ENCODE measurements at places on chromosomes 5 and 9.

- DNase-seq, result no peak
Observed at GRCh38 chr5:106522296-106522695, 1148.4 kb downstream of the EFNA5 start.

DNA sequence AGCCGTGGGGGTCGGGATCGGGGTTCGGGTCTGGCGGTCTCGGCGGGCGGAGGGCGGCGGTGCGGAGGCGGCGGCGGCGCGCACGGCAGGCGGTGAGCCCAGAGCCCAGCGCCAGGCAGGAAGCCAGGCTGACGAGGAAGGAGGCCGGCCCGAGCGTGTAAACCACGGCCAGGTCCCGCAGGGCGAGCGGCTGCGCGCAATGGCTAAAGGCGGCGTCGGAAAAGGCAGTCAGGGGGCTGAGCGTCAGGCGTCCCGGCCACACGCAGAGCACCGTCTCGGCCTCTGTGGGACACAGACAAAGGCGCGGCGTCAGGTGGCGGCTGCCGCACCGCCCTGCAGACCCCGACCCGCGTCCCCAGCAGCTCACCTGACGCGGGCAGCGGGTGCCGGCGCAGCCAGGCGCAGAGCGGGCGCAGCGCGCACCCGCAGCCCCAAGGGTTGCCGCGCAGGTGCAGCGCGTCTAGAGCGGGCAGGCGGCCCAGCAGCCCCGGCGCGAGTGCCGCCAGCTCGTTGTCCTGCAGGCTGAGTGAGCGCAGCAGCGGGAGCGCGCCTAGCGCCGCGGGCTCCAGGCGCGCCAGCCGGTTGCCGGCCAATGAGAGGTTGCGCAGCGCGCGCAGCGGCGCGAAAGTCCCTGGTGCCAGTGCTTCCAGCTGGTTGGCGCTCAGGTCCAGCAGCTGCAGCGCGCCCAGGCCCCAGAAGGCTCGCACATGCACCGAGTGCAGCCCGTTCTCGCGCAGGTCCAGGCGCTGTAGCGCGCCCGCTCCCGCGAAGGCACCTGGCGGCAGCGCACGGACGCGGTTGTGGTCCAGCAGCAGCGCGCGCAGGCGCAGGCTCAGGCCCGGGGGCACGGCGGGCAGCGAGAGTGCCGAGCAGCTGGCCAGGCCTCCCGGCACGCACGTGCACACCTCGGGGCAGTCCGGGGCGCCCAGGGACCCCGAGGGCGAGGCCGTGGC, 671 bp downstream of the LRRC26 start:
- DNase-seq, result peak; percentile 68

DNA sequence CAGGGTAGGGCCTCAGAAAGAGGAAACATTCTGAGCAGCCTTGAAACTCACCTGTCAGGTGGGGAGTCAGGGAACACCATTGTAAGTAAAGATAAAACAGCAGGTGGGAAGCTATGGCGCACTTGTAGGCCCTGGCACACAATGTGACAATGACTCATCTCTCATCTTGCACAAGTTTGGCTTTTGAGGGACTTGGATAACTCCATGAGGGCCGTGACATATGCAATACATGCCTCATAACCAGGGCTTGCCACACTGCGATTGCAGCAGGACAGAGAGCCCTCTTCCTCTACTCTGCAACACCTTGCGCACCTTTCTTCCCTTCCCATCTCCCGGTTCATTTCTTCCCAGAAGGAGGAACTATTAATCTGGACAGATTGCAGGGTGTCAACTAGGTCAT, 144.9 kb downstream of the CEP120 start:
- DNase-seq, result no peak

GRCh38 chr9:117029341-117029740, 342.2 kb downstream of the TRIM32 start:
- DNase-seq, result no peak

- DNase-seq, result no peak
Observed at GRCh38 chr5:101390151-101390908, 487.2 kb upstream of the ST8SIA4 start.

DNA sequence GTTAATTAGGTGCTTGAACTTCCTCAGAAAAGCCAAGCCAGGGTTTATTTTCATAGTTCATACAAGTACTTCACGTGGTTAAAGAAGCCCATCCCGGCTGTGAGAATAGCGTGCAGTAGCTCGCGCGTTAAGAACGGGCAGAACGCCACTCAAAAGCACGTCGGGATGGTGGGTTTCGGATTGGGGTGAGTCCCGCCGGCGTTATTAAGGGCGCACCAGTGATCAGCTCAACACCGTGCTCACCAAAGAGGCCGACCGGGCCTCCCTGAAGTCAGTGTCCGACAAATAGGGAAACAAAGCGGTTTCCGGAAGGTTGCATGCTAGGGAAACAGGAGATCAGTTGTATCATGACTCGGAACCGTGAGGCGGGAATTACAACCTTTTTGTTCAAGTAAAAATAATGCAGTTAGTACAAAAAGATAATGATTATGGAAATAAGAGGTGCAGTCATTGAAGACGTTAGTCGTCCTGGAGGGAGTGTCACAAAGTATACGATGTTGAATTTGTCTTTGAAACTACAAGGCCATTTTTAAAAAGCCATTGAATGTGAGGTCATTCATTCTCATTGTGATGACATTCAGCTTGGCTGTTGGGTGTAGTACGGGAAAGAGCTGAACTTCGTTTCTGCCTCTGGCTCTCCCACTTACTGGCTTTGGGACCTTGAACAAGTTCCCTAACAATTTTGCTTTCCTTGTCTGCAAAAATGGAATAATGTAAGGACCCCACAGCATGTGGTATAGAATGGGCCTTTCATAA, 992 bp downstream of the SETD9 start:
- peak; percentile 29 for DNase-seq

DNA sequence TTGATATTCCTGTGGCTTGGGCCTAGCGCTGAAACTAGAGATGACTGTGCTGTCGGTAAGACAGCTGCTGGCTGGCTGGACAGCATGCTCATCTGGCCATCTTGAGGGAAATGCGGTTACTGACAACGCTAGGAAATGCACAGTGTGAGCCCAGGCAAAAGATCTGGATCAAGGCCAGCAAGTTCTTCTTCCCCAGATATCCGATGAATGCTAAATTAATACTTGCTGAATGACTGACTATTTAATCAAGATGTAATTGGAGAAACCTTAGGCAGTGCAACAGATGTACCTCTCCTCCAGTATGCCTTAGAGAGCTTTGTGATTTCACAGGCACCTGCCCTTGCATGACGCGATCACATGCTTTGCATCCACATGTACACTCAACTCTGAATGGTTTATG, 659.1 kb downstream of the EFNA5 start:
- no peak for DNase-seq

DNA sequence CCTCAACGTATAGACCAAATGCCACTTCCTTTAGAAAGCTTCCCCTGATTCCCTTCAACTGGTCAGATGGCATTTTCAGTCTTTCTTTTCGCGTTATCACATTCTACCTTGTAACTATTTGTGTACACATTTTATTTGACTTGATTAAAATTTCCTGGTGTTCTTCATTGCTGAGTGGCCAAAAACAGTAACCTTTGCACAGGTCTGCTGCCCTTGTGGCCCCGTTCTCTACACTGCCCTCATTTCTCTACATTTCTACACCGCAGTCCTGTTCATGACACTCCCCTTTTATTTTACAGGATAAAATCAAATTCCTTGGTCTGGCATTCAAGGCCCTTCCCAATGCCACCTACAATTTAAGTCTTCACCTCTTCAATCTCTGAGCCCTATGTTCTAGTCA, 334.2 kb upstream of the SLC30A5 start:
- DNase-seq, result no peak

- DNase-seq, result no peak
Observed at GRCh38 chr9:35287987-35288632, 126.3 kb downstream of the UNC13B start.

- DNase-seq, result no peak
Observed at GRCh38 chr9:7177383-7177782, 419.6 kb downstream of the KDM4C start.

GRCh38 chr9:13480693-13481092, 201.2 kb upstream of the MPDZ start:
- no peak for DNase-seq

- DNase-seq, result no peak
Observed at GRCh38 chr9:70081120-70081495, 37.5 kb downstream of the MAMDC2 start.

- DNase-seq, result no peak
Observed at GRCh38 chr9:94042516-94043360, 41.5 kb upstream of the PTPDC1 start.

GRCh38 chr5:149728303-149728702, 1.8 kb upstream of the PPARGC1B start:
- no peak for DNase-seq

GRCh38 chr5:138568061-138568824, 7.0 kb downstream of the HSPA9 start:
- DNase-seq, result no peak

DNA sequence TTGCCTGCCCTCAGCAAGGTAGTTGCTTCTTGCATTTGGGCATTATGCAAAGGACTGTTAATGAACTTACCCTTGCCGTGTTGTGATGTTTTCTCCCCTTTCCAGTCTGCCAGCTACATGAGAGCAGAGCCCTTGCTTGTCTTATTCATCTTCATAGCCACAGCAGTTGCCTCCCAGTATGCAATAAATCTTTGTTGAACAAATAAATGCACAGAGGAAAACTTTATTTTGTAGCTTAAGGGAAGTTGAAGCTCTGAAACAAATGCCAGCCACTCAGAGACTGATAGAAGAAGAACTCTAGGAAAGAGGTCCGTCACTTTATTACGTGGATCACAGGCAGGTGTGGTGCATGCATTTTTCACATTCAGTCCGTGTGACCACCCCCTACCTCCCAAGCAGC, 19.7 kb downstream of the MAST4 start:
- DNase-seq, result no peak

- no peak for DNase-seq
Observed at GRCh38 chr5:93401634-93402213, 179.3 kb downstream of the NR2F1-AS1 start.

DNA sequence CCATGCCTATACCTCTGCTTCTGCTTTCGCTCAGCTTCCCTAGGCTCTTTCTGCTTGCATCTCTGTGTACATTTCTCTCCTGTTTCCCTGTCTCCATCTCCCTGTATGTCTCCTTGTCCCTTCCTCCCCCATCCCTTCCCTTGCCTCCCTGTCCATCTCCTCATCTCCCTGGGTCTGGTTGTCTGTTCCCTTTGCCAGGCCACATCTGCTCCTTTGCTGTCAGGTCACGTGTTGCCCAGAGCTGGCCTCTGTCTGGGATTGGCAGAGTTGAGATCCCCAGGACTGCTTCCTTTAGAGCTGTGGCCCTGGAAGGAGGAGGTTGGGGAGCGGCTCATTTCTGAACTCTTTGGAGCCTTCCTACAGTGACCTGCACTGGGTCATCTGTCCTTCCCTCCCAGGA, 31.8 kb upstream of the PTGS1 start:
- no peak for DNase-seq

DNA sequence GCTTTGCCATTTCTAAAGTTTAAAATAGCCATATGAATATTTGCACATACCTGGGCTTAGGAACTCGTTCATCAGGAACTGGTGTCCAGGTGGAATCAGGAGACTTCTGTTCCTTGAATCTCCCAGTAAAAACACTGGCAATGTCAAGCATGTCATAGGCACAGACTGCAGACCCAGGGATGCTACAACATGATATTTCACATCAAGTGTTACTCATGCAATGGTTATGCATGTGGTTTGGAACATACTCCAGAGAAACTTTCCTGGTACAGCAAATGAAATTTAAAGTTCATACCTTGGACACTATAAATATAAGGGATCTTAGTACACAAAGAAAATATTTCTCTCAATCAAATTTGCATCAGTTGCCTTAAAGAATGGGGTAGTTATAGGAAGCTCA, 92.2 kb downstream of the SEMA6A start:
- no peak for DNase-seq

DNA sequence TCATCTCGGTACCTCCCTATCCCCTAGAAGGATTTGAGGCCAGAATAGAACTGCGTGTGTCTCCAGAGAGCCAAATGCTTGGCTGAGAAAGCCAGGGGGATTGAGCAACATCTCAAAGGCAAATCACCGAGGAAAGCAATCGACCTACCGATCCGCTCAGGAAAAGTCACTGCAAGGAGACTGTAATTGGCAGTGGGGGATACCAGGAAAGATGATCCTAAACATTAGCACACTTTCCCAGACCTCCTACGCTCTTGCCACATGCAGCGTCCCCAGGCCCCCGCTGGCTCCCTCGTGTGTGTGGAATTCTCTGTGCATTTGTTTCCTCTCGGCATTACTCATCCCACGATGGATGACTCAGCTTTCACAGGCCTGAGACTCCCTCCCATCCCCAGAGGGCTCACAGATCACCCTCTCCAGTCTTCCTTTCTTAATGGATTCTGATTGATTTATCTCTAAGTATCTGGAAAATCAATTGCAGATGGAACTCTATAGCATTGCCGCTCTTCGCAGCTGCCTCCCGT, 82.2 kb upstream of the ICE1 start:
- DNase-seq, result no peak

- DNase-seq, result no peak
Observed at GRCh38 chr5:11815481-11815880, 88.8 kb downstream of the CTNND2 start.

DNA sequence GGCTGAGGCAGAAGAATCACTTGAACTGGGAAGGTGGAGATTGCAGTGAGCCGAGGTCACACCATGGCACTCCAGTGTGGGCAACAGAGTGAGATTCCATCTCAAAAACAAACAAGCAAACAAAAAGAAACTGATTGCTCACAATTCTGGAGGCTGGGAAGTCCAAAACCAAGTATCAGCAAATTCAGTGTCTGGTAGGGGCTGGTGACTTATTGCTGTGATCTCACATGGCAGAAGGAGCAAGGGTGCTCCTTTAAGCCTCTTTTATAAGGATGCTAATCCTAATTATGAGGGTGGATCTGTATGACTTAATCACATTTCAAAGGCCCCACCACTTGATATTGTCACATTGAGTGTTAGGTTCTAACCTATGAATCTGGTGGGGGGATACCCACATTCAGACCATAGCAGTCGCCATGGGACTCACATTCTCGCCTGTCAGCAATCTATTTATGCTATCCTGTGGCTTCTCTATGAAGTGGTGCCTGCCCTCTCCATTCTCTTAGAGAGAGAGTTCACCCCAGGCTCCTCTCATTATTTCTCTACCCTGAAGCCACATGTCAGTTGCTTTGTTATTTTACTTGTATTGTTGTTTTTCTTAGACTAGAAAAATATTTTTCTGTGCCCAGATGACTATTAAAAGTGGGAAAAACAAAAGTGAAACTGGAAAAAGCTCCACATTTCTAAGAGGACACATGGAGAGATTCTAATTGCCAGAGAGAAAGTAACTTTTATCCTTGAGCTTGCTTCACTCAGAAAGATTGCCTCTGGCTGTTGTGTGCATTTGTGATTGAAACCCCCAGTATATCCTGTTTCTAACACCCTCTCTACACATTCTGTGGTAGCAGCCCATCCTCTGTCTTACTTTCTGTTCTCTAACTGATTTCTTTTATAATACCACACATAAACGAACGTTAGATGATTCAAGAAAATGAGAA, 18.8 kb upstream of the PRLR start:
- no peak for DNase-seq

DNA sequence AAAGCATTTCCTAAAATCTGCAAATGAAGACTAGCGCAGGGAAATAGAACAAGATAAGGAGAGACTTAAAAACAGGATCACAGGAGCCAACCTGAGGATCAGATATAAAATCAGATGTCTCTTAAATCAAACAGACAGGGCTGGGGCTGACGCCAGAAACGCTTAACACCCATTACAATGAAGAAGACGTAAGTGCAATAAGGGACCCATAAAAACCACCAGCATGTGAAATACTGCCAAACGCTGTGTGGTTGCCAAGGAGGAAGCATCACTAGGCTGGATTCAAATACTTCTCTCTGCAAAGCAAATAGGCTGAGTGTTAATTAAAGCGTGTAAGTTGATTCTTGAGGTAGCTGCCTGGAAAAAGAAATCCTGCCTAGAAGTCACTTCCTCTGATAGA, 74.4 kb upstream of the ATP10B start:
- peak; percentile 91 for DNase-seq
